ENCODE measurements at places on chromosomes 6 and 20.

GRCh38 chr6:49269190-49269589 lies 193.9 kb downstream of the MMUT start:
- DNase-seq: no peak

GRCh38 chr6:71179249-71179885 lies 109.2 kb upstream of the OGFRL1 start:
- DNase-seq: no peak

DNA sequence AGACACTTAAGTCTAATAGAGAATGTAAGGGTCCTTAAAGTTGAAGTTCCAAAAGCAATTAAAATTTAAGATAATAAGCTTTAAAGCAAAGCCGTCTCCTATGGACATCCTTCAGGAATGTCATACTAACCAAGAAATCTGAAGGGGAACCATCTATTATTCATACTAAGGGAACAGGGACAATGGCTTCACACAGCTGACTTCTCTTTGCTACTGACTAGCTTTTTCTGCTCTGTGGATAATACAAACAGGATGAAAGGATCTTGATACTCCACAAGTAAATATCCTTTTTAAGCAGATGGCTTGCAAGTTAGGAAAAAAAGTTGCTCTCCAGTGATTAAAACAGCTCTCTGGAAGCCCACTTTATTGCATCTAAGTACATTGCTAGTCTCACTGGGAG lies 178.6 kb downstream of the BACH2 start:
- no peak for DNase-seq

DNA sequence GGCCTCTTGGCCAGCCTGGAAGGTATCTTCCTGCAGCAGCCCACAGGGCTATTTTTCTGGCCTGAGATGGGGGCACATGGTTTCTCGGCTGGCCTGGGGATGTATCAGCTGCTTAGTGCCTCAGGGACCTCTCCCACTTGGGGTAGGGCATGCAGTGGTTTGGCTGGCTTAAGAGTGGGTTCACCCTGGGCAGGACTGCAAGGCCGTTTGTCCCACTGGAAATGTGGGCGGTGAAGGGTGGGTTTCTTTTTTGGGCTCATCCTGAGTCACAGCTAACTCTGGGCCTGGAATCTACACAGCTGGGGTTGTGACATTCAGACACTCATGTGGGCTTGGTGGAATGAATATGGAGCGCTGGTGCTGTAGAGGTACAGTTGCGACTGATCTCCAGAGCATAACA lies 62.0 kb downstream of the CDH26 start:
- DNase-seq: no peak

DNA sequence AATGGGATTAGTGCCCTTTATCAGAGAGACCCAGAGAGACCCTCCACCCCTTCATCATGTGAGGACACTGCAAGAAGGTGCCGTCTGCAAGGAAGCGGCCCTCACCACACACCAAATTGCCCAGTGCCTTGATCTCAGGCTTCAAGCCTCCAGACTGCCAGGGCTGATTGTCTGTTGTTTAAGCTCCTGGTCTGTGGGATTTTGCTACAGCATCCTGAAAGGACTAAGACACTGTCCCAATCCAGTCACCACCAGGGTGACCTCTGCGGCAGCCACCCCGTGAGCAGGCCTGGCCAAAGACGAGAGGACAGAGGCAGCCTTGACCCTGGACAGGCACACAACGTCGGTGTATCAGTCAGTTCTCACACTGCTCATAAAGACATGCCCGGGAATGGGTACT lies 13.5 kb upstream of the FRMD1 start:
- DNase-seq: no peak

Data from CD4-positive, alpha-beta T cell treated with Interleukin-2 at 100 ng/mL for 4 hours (primary cell).